EL (cell line): ENCODE measurements at places on chromosomes 3 and 15.

GRCh38 chr3:67093305-67093704 is 95.2 kb downstream of the KBTBD8 start:
- no peak for DNase-seq

GRCh38 chr3:125322166-125322565 is 53.0 kb downstream of the ZNF148 start:
- DNase-seq = peak; percentile 74

- DNase-seq = no peak
Observed at GRCh38 chr3:115251509-115251908, 104.4 kb upstream of the ZBTB20 start.

GRCh38 chr3:78258798-78259197 is 1218.9 kb downstream of the ROBO2 start:
- peak; percentile 93 for DNase-seq
